CD8-positive, alpha-beta memory T cell (primary cell): ENCODE measurements at places on chromosomes 11 and 22. TPM values are rescaled to one million over a fixed set of nuclear protein-coding genes. Genes with fewer than 3 reads are reported as not detected.

The MYBPC3 gene
- polyA plus RNA-seq: not detected

The MYO18B gene
- 0.06 TPM for polyA plus RNA-seq

The NXPE4 gene
- not detected for polyA plus RNA-seq

The SPTBN2 gene
- not detected for polyA plus RNA-seq

The TYR gene
- polyA plus RNA-seq: not detected

The KRTAP5-1 gene
- not detected for polyA plus RNA-seq

The C11orf86 gene
- polyA plus RNA-seq: not detected

GRCh38 chr11:21446939-21447590 is 745.8 kb upstream of the ANO5 start:
- no peak overlapping the region for H3K4me3 ChIP-seq
- H3K36me3 ChIP-seq: no peaks in the 10 kb centered on the region
- no peaks in the 10 kb centered on the region for H3K27me3 ChIP-seq

- H3K27me3 ChIP-seq: no peaks in the 10 kb centered on the region
- H3K27ac ChIP-seq: no peak overlapping the region
These were observed 20.7 kb upstream of the MTMR2 start for GRCh38 chr11:95944623-95945022.

DNA sequence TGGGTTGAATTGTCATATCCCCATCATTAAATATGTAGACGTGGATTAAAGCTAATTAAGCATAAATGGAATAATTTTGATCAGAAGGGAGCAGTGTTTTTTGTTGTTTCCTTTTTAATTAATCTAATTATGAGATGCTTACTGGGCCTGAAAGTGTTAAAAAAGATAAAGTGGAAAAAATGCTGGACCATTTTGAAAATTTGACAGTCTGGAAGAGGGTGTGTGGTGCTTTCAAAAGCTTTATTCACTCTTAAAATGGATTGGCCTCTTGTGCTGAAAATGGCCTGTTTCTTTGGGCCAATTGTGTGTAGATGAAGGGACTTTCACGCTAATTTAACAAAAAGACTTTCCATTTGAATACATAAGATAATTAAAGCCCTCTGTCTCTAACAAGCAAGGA is 1.8 kb downstream of the TNRC6B start:
- H3K27me3 ChIP-seq: no peaks in the 10 kb centered on the region
- H3K4me1 ChIP-seq: peaks cover 69% of the 10 kb centered on the region
- H3K4me3 ChIP-seq: peak overlapping the region; percentile 81
- no peaks in the 10 kb centered on the region for H3K36me3 ChIP-seq
- no peak for DNase-seq

- no peak for DNase-seq
- H3K27me3 ChIP-seq: no peaks in the 10 kb centered on the region
- no peak overlapping the region for H3K27ac ChIP-seq
- no peak overlapping the region for H3K4me3 ChIP-seq
- H3K4me1 ChIP-seq: no peaks in the 10 kb centered on the region
These were observed 155.8 kb downstream of the DSCAML1 start for GRCh38 chr11:117641008-117641915.

DNA sequence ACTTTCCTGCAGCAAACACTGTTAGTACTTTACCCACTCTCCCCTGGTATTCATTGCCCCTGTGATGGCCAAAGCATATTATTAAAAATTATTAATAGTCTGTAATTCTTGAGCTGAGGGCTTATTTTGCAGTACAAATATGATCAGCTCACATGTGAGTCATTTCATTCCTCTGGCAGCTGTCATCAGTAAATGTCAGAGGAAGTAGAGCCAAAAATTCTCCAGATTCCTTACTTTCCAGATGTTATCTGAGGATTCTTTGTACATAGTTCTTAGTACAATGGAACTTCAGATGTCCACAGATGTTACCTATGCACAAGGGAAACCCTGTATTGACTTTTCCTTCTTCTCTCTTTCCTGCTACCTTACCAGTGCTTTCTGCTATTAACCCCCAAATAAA is 12.5 kb downstream of the OR5B3 start:
- no peak overlapping the region for H3K4me3 ChIP-seq
- H3K36me3 ChIP-seq: no peaks in the 10 kb centered on the region
- no peaks in the 10 kb centered on the region for H3K27me3 ChIP-seq
- H3K4me1 ChIP-seq: no peaks in the 10 kb centered on the region
- no peak for DNase-seq

DNA sequence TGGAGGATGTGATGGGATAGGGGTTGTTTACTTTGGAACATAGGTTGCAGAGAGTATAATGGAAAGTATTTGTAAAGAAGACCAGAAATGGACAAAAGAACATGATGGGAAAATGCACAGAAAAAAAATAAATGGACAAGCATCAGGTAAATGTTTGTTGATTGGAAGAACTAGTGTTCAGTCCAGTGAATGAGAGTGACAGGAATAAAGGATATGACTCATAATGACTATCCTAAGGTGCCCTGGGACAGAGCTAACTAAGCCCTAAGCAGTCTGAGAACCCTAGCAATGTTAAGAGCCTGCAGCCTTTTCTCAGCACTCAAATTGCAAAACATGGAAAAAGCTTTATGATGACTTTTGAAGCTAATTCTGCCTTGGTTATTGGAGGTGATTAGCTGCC is 732.8 kb upstream of the ANO5 start:
- H3K36me3 ChIP-seq: no peaks in the 10 kb centered on the region
- no peaks in the 10 kb centered on the region for H3K27me3 ChIP-seq
- DNase-seq: no peak
- no peaks in the 10 kb centered on the region for H3K4me1 ChIP-seq
- no peak overlapping the region for H3K4me3 ChIP-seq

GRCh38 chr22:32413719-32414118 is 1.7 kb upstream of the RTCB start:
- peaks cover 22% of the 10 kb centered on the region for H3K4me1 ChIP-seq
- H3K36me3 ChIP-seq: peaks cover 3% of the 10 kb centered on the region
- no peak for DNase-seq
- no peak overlapping the region for H3K27ac ChIP-seq

- no peaks in the 10 kb centered on the region for H3K27me3 ChIP-seq
- H3K27ac ChIP-seq: no peak within 1 kb of the TSS
- peaks cover 8% of the 10 kb centered on the region for H3K4me1 ChIP-seq
- DNase-seq: no peak
These were observed at the start of gene SMIM45 for GRCh38 chr22:41951898-41952474. SMIM45 (plus strand) TSS chr22:41952150.

- H3K27ac ChIP-seq: no peak overlapping the region
- no peaks in the 10 kb centered on the region for H3K4me1 ChIP-seq
- H3K36me3 ChIP-seq: no peaks in the 10 kb centered on the region
- no peak for DNase-seq
These were observed 19.0 kb upstream of the CECR2 start for GRCh38 chr22:17350292-17350691.

- no peak for DNase-seq
- no peaks in the 10 kb centered on the region for H3K36me3 ChIP-seq
- no peaks in the 10 kb centered on the region for H3K27me3 ChIP-seq
- H3K27ac ChIP-seq: no peak overlapping the region
- no peak overlapping the region for H3K4me3 ChIP-seq
These were observed 40.3 kb downstream of the RIBC2 start for GRCh38 chr22:45453764-45454163.

DNA sequence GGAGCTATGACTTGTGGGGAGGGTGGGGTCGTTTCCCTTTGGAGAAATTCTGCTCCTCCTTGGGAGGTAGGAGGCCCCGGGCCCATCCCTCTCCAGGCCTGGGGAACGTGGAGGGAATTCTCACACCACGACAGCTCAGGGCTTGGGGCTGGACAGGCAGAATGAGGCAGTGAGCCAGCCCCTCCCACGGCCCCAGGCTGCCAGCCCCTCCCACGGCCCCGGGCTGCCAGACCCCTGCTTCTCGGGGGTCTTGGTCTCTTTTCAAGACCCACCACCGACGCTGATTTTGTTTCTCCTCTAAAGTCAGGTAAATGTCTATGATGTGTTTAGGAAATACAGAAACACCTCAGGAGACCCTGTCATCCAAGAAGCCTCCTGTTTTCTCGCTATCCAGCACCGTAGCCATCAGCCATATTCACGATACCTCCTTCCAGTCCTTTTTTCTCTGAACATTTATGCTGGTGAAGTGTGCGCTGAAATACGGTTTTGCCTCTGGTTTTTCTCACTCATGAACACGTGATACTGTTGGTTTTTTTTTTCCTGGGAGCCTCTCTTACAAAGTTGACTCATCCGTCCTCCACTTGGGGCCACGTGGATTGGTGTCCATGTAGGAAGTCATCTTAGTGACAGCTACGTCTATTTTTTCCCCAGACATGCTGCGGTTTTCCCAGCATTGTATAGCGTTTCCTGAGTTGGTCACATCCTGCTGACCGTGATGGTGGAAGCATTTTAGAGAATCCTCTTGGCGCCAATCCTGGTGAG is 1219.6 kb downstream of the BRD1 start:
- H3K27me3 ChIP-seq: no peaks in the 10 kb centered on the region
- DNase-seq: no peak
- no peak overlapping the region for H3K4me3 ChIP-seq
- H3K27ac ChIP-seq: no peak overlapping the region
- no peaks in the 10 kb centered on the region for H3K36me3 ChIP-seq

DNA sequence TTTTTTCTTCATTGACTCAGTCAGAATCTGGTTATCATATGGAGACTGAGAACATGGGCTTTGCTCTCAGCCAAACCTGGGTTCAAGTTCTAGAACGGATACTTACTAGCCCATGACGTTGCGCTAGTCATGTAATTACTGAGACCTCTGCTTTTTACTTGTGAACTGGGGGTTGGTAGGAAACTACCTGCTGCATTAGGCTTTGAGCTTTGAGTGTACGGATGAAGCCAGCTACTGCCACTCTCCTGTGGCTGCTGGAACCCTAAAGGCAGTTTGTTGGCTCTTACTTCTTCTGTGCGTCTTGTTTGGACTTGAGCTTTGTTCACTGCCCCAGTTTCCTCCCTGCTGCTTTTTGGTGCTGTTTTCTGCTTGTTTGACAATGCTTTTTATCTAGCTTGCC is 18.1 kb downstream of the PPP6R2 start:
- no peaks in the 10 kb centered on the region for H3K27me3 ChIP-seq
- H3K27ac ChIP-seq: peak overlapping the region; percentile 4

DNA sequence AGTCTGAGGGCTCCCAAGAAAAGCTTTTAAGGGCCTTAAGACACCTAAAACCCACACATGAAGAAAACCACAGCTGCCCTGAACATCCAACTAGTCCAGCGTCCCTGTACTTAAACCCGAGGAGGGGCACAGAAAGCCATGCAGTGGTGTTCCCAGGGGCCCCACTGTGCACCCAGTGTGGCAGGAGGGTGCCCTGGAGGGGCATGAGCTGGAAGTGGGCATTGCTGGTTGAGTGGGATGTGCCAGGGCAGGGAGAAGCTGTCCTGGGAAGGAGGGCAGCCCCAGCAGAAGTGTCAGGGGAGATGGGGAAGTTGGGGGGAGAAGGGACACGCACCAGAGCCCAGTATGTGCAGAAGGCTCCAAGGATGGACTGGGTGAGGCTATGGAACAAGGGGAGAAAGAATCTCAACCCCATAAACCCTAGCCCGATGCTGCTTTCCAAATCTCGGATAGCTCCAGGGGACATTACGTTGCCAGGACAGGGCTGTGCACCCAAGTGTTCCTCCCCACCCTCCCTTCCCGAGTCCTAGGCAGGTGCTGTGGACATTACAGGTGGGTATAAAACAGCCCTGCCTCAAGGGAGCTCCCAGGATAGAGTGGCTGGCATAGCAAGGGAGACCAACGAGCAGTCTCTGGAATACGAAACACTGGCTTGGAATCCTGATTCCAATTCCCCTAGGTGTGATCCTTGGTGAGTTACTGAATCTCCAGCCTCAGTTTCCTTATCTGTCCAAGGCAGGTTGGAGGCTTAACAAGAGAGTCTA is 44.2 kb downstream of the SHANK2 start:
- H3K27ac ChIP-seq: no peak overlapping the region
- no peaks in the 10 kb centered on the region for H3K27me3 ChIP-seq
- no peak for DNase-seq
- no peak overlapping the region for H3K4me3 ChIP-seq
- H3K36me3 ChIP-seq: no peaks in the 10 kb centered on the region
- H3K4me1 ChIP-seq: no peaks in the 10 kb centered on the region

DNA sequence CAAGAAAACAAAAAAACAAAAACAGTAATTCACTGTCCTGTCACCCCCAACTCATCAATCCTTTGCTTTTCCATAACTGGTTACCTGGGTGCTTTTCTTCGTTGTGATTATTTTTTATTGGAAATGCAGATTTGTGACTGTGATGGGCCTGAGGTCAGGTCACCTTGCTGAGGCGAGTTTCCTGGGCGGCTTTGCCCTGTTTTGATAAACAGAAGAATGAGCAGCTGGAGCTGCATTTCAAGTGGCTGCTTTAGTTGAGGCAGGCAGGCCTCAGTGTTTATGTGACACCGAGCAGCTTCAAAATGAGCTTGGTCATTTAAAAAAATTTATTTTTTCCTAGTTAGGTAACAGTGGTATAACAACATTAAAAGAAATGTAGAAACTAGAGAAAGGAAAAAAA is 22.2 kb downstream of the PTPRJ start:
- H3K4me1 ChIP-seq: peaks cover 96% of the 10 kb centered on the region
- peak overlapping the region; percentile 54 for H3K27ac ChIP-seq
- no peak for DNase-seq
- no peaks in the 10 kb centered on the region for H3K36me3 ChIP-seq
- no peaks in the 10 kb centered on the region for H3K27me3 ChIP-seq

- no peak overlapping the region for H3K27ac ChIP-seq
- no peak for DNase-seq
- H3K4me1 ChIP-seq: no peaks in the 10 kb centered on the region
These were observed 16.7 kb downstream of the XRRA1 start for GRCh38 chr11:74932169-74932568.

DNA sequence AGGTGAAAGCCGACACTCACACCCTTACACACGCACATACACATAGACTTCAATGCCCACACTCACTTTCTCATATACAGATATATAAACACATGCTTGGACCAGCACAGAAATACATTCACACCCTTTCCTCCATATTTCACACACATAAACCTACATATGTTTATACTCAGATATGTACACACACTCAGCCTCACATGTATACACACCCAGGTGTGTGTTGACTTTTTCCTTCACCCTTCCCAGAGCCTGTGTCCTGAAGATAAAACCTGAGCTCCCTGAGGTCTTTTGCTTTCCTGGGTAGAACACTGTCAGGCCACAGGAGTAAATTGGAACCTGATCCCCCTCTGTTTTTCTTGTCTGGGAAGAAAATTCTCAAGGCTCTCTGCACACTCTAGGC is 62.8 kb downstream of the INSC start:
- no peaks in the 10 kb centered on the region for H3K27me3 ChIP-seq
- H3K4me3 ChIP-seq: no peak overlapping the region
- H3K36me3 ChIP-seq: no peaks in the 10 kb centered on the region
- no peak overlapping the region for H3K27ac ChIP-seq

DNA sequence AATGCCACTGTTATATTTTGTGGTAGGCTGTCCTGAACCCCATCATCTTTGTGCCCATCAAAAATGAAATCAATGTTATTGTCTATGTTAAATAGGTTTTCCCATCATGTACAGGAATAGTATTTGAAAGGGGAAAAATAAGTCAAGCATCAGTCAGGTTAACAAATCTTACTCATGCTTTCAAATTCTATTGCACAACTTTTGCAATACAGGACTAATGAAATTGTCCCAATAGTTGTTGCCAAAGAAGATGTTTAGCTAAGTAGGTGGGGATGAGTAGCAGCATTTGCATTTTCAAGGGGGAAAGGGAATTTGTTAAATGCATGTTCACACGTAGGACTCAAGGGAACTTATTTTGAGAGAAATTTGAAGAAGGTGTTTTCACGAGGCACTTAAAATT is 962.1 kb downstream of the JRKL start:
- H3K4me3 ChIP-seq: no peak overlapping the region
- H3K36me3 ChIP-seq: no peaks in the 10 kb centered on the region
- no peaks in the 10 kb centered on the region for H3K27me3 ChIP-seq
- no peak overlapping the region for H3K27ac ChIP-seq
- H3K4me1 ChIP-seq: no peaks in the 10 kb centered on the region

- no peak for DNase-seq
- H3K4me1 ChIP-seq: no peaks in the 10 kb centered on the region
- no peaks in the 10 kb centered on the region for H3K36me3 ChIP-seq
- no peak overlapping the region for H3K4me3 ChIP-seq
- no peaks in the 10 kb centered on the region for H3K27me3 ChIP-seq
These were observed 256.9 kb downstream of the SOX6 start for GRCh38 chr11:16099343-16099900.
